Mesendoderm (in vitro differentiated cells): ENCODE measurements at places on chromosomes 11 and 22.

GRCh38 chr11:26187639-26188038 is 144.3 kb upstream of the ANO3 start:
- DNase-seq: peak; percentile 26

DNA sequence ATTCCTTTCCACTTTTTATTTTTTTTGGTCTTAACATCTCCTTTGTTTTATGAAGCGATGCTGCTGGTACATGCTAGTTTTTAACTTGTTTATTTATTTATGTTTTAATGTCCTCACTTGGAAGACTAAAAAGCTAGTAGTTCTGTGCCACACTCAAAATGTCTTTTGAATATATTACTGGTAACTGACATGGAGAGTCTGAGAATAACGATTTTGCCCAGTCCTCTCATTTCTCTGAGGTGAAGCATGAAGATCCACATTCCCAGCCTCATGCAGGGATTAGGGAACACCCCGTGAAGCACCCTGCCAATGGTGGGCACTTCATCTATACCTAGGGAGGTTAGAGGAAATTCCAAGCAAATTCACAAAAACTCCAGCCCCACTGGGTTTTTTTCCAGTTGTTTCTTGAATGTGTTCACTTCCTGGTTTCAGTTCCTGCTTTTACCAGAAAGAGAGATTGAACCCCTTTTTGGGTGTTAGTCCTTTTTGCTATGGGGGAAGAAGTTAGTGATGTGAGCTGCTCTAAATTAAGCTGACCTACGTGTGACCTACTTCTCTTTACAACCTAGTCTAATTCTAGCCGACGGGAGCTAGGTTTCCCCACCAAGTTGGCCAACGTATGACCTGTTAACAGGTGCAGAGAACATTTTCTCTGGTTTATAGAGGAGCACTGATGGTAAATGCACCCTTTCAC is 106.1 kb downstream of the SLC1A2 start:
- no peak for DNase-seq

DNA sequence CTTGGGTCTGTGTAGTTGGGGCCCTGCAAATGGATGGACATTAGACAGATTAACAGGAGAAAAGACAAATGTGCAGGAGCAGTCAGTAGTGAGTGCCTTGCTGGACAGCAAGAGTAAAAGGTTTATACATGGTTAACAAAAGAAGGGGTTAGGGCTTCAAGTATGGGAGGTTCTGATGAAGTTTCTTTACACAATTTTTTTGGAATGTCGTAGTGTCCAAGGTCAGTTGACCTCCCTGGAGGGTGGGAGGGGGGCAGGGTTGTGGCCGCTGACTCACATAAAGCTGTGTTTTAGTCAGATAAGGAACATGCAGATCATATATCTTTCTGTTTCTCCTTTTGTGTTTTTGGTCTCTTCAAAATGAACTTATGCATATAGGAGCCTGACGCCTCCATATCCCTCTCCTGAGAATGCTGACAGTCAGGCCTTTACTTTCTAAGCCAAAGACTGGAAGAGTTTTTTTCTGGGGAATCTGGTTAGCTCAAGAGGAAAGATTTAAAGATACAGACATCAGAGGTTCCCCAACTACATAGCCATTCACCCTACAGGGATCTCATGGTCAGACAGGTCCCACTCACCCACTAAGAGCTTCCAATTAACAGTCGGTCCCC is 134.3 kb downstream of the NECTIN1 start:
- no peak for DNase-seq

- DNase-seq: peak; percentile 69
Observed at GRCh38 chr11:72430741-72431570, 3.4 kb downstream of the CLPB start.

- DNase-seq: no peak
Observed at GRCh38 chr11:34825315-34825669, 90.9 kb downstream of the APIP start.
